ENCODE measurements at places on chromosomes 1 and 21.

DNA sequence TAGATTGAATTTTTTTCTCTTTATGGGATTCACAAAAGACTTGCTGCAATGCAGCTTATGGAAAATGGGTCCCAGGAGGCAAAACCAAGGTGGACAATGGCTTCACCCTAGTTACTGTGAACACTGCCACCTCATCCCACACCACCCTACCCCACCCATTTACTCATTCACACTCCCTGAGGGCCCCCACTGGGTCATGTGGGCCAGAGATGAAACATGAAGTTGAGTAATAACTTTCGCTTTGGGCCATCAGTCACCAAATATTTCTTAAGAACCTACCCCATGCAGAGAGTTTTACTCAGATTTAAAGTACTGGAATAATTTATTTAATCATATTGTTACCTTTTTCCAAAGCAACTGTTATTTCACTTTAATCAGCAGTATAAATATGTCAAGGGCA lies 191.8 kb downstream of the TPR start:
- DNase-seq: no peak

DNA sequence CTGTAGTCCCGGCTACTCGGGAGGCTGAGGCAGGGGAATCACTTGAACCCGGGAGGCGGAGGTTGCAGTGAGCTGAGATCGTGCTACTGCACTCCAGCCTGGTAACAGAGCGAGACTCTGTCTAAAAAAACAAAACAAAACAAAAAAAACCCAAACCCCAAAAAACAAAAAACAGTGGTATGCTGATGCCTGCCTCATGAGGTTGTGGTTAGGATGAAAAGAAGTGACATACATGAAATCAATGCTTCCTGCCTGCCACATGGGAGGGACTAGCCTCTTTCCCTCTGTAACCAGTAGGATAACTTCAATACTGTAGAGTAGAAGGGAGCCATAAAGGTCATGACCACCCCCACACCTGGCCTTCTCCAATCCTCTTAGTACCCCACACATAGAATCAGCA lies 55.2 kb downstream of the TENT5C start:
- DNase-seq: peak; percentile 18

- DNase-seq: no peak
Measured at GRCh38 chr1:241422470-241422869, 65.5 kb upstream of the RGS7 start.

DNA sequence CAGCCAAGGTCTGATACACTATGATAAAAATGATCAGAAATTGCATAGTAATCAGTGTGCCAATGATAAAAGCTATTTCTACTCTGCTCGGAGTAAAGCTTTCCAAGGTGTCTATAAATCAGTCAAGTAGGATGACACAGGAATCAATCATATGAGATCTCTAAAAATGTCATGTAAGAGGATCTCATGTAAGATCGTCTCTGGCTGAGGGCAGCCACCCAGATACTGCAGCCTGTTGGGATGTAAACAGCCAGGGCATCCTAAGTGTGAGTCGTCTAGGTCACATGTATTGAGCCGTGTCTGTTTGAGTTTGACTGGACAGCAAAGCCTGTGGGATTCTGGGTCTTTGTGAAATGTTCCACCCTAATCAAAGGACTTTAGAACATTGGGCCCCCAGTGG lies 2.8 kb upstream of the TEX35 start:
- DNase-seq: no peak

- DNase-seq: no peak
Measured at GRCh38 chr1:151393583-151393982, 5.8 kb upstream of the PSMB4 start.

DNA sequence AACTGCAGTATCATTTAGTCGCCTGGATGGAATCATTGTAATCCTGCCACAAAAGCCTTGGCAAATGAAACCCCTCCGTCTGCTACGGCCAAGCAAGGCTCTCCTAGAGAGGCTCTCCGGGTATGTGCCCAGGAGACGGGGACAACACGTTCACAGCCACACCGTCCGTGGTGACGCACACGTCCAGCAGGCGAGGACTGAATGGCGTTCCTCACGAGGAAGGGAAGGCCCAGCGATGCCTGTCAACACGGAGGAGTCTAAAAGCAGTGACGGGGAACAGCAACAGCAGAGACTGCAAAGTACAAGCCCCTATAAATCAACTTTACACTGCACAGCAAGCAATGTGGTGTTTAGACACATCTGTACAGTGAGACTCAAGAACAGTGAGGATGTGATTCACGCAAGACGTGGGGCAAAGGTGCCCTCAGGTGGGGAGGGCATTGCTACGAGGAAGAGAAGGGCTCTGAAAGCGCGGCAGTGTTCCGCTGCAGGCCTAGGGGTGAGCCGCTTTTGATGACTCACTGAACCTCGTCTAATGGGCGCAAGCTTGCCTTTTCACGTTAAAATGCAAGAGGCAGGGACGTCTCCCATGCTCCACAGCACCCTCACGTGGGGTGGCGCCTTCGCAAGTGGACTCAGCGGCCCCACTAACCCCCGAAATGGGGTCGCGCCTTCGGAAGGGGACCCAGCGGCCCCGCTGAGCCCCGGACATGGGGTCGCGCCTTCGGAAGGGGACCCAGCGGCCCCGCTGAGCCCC lies 6.8 kb downstream of the WRAP73 start:
- DNase-seq: no peak

- DNase-seq: no peak
Measured at GRCh38 chr1:23638188-23638619, 53.4 kb upstream of the RPL11 start.

- DNase-seq: no peak
Measured at GRCh38 chr1:186679924-186680244, 339 bp downstream of the PTGS2 start.

DNA sequence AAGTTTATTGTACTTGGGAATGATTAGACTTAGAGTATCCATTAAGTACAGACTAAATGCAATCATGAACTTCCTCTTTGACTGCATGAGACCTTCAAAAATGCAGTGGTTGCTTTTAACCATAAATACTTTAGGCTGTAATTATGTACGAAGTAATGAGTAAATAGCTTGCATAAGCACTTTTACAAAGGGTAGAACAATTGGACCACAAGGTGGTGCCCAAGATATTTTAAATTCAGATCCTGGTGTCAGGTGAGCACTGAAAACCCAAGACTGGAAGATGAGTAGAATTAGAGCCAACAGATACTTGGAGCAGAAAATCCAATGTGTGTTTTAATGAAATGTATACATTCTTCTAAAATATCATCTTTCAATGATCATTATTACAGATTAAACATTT lies 43.4 kb upstream of the RHOU start:
- DNase-seq: no peak

GRCh38 chr21:38982096-38982495 lies 176.4 kb downstream of the ETS2 start:
- no peak for DNase-seq

GRCh38 chr1:37705399-37705798 lies 13.1 kb downstream of the CDCA8 start:
- no peak for DNase-seq

DNA sequence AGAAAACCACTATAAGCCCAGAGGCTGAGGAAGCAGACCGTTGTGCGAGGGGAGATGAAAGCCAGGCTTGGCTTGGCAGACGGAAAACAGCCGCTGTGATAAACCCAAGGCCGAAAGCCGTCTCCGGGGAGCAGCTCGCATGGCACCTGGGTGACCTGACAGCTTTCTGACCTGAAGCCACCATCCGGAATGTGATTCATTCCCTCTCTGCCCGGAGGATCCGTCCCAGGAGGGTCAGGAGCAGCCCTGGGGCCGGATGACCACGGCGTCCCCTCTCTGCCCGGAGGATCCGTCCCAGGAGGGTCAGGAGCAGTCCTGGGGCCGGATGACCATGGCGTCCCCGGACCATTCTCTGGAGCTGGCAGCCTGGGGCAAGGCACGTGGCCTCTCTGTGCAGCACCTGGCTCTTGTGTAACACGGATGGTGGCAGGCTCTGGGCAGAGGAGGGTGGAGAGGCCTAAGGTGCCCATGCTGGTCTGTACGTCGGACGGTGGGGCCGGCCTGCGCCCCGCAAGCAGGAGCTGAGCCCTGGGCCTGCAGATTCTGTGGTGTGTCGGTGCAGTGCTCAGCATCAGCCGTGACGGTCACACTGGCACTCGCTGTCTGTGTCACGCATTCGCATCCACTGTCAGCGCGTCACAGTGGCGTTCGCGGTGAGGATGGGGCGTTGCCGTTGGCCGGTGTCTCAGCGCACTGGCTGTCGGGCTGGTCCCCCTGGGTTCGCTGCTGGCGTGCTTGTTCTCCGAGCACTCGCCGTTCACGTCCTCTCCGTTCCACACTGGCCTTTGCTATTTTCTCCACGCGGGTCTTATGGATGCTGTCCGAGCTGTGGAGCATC lies 50.3 kb downstream of the SLX9 start:
- no peak for DNase-seq

- DNase-seq: no peak
Measured at GRCh38 chr1:107896936-107897335, 68.0 kb downstream of the VAV3 start.

All from activated naive CD4-positive, alpha-beta T cell treated with Interleukin-2 at 50 U/mL for 16 hours (primary cell).